ENCODE measurements at places on chromosomes 16 and 17. TPM values are rescaled to one million over a fixed set of nuclear protein-coding genes. Genes with fewer than 3 reads are reported as not detected.

- no peak for DNase-seq
Observed at GRCh38 chr16:82504836-82505235, 121.9 kb upstream of the CDH13 start.

GRCh38 chr16:83717814-83718213 is 90.0 kb upstream of the HSBP1 start:
- DNase-seq: no peak

GRCh38 chr17:28364665-28365363 is at the start of gene SEBOX:
TSS of gene SEBOX (minus strand) at chr17:28365199. CDS start at chr17:28365151, 48 bp downstream.
- DNase-seq: no peak

DNA sequence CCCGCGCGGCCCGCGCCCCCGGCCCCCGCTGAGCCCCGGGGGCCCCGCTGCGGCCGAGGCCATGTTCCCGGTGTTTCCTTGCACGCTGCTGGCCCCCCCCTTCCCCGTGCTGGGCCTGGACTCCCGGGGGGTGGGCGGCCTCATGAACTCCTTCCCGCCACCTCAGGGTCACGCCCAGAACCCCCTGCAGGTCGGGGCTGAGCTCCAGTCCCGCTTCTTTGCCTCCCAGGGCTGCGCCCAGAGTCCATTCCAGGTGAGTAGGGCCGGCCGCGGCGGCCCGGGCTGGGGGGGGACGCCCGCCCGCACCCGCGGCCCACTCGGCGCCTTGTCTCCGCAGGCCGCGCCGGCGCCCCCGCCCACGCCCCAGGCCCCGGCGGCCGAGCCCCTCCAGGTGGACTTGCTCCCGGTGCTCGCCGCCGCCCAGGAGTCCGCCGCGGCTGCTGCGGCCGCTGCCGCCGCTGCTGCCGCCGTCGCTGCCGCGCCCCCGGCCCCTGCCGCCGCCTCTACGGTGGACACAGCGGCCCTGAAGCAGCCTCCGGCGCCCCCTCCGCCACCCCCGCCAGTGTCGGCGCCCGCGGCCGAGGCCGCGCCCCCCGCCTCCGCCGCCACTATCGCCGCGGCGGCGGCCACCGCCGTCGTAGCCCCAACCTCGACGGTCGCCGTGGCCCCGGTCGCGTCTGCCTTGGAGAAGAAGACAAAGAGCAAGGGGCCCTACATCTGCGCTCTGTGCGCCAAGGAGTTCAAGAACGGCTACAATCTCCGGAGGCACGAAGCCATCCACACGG is 504 bp downstream of the MAZ start:
- peak; percentile 81 for DNase-seq

DNA sequence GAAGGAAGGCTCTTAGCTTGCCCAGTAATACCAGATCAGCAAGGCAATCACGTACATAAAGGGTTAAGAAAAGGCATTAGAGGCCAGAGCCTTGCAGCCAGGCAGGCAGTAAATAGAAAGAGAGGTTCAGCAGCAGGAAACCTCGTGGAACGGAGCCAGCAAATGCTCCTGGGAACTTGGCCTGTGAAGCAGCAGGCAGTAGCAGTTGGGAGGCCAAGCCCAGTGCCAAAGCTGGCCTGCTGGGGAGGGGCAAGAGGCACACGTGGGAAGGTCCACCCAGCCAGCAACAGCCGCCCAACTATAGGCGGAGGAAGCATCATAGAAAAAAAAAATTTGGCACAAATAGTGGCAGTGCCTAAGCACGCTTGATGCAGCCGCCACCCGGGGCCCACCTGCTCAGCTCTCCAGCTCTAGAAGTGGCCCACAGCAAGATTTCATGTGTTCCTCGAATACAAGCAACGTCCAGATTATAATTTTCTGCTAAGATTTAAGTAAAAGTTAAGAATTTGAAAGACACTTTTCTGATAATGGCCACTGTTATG is 2339.5 kb downstream of the TP53TG3F start:
- no peak for DNase-seq

GRCh38 chr16:85445064-85445778 is 167.9 kb upstream of the GSE1 start:
- no peak for DNase-seq

DNA sequence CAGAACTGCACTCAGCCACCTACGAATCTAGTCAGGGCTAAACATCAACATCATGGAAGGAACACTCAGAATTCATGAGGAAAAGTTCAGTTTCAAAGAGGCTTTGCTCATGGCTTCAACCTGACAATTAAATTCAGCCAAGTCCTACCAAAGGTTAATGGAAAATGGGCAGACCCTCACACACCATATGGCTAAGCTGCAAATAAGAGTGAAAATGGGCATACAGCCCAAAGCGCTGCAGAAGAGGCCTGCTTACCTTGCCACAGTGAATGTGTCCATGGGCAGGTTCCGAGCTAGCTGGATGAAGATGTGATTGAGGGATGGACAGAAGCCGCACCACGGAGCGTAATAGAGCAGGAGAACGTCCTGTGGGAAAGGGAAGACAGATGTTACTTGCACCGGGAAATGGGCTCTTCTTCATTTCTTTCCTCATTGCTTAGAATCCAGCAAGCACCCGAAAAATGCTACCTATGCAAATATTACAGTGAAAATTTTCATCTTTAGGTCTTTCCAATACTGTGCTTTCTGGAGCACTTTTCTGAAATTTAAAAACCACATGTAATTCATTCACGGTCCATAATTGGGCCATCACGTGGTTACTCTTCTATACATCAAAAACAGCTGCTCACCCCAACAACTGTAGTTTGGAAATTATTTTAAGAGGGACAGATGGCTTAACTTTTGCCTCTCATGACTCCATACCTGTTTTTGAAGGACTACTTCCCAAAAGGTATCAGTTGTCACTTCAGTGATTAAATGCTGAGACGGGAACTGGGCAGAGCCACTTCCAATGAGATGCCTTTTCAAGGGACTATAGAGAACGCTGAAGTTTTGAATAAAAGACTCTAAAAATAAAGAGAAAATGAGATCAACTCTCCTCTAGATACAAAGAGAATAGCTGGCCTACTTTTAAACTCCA is 19.6 kb downstream of the SNN start:
- DNase-seq: no peak

DNA sequence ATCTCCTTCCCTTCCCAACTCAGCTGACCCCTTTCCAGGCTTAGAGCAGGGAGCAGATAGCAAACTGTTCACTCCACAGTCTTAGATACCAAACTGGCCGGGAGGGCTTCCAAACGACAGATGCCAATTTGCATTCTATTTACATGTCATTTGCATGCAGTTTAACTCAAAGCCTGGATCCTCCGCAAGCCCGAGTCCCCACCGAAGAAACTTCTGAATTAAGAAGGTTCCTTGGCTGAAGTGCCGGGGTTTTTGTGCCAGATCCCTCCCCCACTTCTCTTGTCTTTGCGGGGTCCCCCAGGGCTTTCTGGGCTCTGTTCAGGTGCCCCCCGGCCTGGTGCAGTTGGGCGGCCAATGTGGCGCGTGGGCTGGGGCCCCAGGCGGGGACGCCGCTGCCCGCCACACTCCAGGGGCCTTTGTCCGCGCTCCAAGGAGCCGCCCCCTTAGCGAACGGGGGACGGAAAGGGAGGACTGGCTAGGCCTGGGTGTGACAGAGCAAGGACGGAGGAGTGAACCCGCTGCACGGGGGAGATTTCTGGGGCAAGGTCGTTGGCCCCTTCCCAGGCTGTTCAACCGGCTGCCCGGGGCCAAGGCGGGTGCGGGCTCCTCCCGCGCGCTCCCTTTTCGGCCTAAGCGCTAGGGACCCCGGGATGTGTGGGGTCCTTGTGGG is 1.2 kb downstream of the GPRC5B start:
- peak; percentile 73 for DNase-seq

DNA sequence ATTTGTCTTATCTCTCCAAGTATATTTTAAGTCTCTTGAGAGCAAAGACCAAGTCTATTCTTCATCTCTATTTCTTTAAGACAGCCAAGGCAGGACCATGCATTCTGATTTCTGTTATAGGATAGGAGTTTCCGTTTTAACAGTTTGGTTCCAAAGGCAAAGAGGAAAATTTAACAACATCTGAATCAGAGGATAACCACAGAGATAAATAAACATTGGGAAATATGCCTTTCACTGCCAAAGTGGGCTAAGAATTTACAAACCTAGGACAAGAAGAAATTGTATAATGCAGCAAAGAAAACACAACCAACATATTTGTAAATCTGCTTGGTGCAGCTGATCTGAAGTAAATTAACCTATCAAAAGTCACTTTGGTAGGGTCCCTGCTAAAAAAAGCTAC is 37.7 kb downstream of the USP32 start:
- DNase-seq: no peak

Gene KRTAP4-11
- total RNA-seq: not detected

Gene CSHL1
- not detected for total RNA-seq

Gene TBC1D3C
- not detected for total RNA-seq

Gene RAMP2
- 67.5 TPM for total RNA-seq

Measured in sciatic nerve (tissue), 2 donors.